ENCODE measurements at places on chromosomes 1 and 21. TPM values are rescaled to one million over a fixed set of nuclear protein-coding genes. Genes with fewer than 3 reads are reported as not detected.
A peak's percentile ranks its signal among the peaks of the same experiment; 100 is the strongest.

Gene HEYL
- total RNA-seq: not detected

Gene ZBTB8A
- 5.9 TPM for total RNA-seq

Gene KRTAP10-11
- total RNA-seq: not detected

Gene COQ8A
- total RNA-seq: 19.7 TPM

Gene HAPLN2
- total RNA-seq: not detected

Gene S100A2
- total RNA-seq: 3.6 TPM

Gene S100A7A
- total RNA-seq: not detected

Gene ELF3
- total RNA-seq: 0.17 TPM

DNA sequence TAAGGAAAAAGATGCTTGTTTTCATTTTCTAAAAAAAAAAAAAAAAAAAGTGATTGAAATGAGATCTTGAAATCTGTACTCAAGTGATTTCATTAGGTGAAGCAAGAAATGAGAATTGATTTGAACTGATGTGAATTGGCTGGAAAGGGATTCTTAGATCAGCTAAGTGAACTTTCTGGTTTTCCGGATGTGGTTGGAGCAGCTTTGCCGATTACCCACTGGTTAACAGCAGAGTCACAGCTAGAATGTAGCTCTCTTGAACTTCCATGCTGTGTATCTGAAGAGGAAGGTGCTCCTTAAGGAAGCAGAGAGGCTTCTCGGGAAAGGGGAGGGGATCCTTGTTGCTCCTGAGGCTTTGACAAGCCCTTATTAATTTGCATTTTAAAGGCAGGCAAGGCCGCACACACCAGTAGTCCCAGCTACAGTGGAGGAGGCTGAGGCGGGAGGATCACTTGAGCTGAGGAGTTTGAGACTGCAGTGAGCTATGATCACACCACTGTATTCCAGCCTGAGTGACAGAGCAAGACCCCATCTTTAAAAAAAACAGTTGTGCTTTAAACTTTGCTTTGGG, 28.7 kb upstream of the PWP2 start:
- no peak for DNase-seq

- peak; percentile 43 for DNase-seq
Measured at GRCh38 chr1:240602189-240602588, 9.8 kb downstream of the GREM2 start.

DNA sequence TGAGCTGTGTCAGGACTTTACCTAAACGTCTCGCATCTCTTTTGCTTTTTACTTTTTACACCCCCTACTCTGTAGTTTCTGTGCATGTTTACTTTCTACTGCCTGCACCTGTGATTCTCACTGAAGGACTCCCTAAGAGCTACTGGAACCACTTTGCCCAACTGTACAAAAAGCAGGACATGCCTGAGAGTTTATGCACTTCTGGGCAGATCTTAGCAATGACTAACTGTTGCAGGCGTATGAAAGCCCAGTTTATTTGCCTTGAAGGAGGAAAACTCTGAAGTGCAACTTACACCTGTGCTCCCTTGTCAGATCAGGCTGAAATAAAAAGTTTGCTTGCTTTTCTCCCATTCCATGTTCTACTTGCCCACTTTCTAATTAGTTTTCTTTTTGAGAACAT, 467.0 kb upstream of the USP24 start:
- no peak for DNase-seq

GRCh38 chr1:15510611-15511405, 13.2 kb downstream of the CASP9 start:
- DNase-seq: peak; percentile 4

DNA sequence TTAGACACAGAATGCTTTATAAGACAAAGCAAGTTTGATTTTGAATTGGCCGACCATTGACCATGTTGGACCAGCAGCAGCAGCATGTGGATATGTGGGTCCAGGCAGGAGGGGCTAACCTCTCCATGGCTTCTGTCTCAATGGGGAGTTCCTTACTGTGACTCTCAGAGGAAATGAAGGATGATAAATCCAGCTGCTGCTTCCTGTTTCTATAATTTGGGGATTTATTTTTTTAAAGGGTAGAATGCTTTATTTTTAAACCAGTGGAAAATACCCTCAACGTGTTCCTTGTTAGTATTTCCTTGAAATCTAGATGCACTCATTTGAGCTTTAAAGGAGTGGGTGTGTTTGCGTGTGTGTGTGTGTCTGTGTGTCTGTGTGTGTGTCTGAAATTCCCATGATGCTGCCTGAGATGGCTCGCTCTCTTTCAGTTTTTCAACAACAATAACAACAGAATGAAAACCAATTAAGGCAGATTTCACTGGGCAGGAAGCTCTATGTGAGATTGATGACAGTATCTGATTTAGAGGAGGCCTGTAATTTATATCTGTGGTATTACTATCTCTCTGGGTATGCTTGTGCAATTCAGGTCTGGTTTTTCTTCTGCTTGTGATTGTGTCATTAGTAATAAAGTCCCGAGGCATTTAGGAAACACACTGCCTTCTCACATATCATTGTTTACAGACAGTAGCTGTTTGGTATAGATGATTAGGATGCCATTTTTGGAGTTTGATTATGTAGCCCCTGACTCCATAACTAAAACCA, 86.1 kb upstream of the ZNF326 start:
- peak; percentile 56 for DNase-seq

DNA sequence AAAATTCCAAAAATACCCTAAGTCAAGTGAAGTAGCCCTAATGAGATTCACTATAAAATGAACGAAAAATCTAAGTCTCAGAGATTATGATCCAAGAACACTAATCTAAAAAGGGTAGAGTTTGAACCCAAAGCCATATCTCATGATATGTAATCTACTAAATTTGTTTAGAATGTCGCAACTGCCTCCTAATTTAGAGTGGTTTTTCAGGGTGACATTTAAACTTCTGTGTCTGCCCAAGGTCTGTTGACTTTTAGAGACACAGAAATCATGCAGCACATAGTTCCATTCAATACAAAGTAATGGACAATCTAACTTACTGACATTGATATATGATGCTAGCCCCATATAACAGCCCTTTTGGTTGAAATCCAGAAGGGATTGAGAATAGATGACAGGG, 28.9 kb downstream of the FMO3 start:
- DNase-seq: no peak

DNA sequence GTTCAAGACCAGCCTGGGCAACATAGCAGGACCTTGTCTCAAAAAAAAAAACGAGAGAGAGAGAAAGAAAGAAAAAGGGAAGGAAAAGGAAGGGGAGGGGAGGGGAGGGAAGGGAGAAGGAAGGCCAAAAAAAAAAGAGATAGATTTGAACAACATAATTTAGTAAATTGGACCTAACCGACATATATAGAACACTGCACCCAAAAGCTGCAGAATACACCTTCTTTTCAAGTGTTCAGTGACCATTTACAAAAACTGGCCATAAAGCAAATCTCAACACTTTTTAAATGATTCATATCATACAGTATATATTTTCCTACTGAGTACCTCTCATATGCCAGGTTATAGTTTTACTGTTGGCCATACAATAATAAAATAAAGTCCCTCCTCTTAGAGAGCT, 6.9 kb downstream of the TSTD1 start:
- no peak for DNase-seq

DNA sequence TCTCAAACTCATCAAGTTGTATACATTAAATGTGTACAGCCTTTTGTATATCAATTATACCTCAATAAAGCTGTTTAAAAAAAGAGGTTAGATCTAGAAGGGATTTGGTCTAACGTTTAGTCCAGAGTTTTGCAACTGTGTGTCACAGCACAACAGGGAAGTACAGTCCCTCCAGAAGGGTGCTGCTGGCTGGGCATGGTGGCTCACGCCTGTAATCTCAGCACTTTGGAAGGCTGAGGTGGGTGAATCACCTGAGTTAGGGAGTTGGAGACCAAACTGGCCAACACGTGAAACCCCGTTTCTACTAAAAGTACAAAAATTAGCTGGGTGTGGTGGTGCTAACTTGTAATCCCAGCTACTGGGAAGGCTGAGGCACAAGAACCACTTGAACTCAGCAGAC, 78.3 kb upstream of the HAO2 start:
- DNase-seq: no peak

DNA sequence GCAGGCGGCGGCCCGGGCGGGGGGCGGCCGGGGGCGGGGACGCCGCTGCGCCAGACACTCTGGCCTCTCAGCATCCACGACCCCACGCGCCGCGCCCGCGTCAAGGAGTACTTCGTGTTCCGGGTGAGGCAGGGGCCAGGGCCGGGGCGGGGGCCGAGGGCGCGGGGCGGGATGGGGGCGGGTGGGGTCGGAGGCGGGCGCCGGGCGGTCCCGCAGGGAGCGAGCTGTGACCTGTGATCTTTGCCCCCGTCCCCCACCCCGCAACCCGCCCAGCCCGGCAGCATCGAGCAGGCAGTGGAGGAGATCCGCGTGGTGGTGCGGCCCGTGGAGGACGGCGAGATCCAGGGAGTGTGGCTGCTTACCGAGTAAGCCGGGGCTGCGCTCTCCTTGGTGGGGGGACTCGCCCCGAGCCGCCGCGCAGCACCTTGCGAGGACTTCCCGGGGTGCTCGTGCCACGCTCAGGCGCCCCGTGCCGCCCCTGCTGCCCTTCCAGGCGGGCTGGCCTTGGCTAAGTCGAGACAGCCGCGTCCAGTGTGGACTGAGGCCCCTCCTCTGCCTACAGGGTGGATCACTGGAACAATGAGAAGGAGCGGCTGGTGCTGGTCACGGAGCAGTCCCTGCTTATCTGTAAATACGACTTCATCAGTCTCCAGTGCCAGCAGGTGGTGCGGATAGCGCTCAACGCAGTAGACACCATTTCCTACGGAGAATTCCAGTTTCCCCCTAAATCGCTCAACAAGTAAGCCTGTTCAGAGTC, 514 bp downstream of the TPRG1L start:
- peak; percentile 45 for DNase-seq

GRCh38 chr1:201649761-201650622, 111.1 kb downstream of the NAV1 start:
- DNase-seq: peak; percentile 81

GRCh38 chr1:186905561-186905960, 76.8 kb downstream of the PLA2G4A start:
- DNase-seq: no peak

DNA sequence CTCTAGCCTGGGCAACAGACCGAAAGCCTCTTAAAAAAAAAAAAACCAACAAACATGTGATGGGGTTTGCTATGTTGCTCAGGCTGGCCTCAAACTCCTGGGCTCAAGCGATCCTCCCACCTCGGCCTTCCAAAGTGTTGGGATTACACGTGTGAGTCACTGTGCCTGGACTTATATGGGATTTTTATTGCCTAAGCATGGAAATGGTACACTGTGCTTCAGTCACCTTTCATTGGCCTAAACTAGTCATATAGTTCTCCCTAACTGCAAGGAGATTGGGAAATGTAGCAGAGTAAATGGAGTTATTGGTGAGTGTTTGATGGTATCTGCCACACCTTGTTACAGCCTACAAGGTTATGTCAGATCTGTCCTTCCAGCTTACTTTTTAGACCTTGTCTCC, 17.2 kb upstream of the MEF2D start:
- peak; percentile 38 for DNase-seq

DNA sequence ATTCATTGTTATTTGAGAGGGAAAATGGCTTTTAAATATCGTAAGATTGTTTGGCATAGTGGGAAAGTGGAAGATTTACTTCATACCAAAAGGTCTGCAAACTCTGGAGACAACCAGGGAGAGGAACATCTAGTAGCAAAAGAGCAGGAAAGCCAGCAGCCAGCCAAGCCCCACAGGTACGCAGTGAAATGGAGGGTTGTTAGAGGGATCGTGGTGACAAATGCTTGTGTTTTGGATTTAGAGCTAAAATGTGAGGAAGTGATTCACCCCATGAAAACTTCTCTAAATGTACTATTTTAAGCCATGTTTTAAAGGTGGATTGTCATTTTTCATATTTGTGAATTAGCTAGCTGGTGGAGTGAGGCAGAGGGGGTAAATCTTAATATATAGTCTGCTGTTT, 69.3 kb downstream of the RPS6KC1 start:
- DNase-seq: no peak

Measured in fibroblast of lung (primary cell).